ENCODE measurements at places on chromosomes 3 and 15.

- no peak for DNase-seq
These were observed 12.8 kb upstream of the TM4SF1 start for GRCh38 chr3:149390294-149390693.

DNA sequence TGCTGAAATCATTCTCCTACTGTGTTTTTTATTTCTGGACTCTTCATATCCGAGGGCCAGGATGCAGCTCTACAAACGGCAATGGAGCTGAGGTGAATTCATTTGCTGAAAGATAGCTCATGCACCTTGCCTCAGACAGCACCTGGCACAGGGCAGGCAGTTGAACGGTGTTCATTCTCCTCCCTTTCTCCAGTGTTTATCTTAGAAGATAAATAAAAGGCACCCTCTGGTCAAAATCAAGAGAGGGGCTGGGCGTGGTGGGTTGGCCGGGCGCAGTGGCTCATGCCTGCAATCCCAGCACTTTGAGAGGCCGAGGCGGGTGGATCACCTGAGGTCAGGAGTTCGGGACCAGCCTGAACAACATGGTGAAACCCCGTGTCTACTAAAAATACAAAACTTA, 79.3 kb upstream of the LMOD3 start:
- no peak for DNase-seq

DNA sequence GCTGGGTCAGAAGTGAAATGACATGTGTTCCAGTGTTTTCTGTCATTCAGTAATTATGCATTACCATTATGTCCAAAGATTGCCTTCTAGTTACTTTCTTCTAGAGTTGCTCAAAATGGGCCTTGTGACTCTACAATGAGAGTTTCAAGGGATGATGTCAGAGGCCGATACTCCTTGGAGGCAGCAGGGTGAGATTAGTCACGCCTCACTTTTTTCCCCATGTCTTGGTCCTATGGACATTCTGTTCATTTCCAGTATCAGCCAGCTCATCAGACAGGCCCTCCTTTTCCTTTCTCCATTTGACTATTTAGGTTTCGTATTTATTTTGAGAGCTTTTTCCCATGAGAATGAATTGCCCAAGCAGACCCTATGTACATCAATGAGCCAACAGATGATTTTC, 17.5 kb downstream of the VGLL3 start:
- DNase-seq, result no peak

DNA sequence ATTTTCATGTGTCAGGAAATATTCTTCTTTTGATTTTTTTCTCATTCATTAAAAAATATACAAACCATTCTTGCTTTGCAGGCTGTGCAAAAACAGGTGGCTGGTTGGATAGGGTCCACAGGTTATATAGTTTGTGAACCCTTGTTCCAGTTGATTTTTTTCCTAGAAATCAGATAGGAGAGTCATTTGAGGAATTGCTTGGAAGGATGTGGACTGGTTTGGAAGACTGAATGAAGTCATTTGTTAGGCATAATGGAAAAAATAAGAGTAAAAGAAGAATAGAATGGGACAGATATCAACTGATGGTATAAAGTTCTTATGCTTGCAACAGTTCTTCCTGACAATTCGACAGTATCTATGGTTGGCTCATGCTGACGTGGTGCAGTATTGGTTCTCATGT, 189.4 kb downstream of the PTPRG start:
- no peak for DNase-seq

DNA sequence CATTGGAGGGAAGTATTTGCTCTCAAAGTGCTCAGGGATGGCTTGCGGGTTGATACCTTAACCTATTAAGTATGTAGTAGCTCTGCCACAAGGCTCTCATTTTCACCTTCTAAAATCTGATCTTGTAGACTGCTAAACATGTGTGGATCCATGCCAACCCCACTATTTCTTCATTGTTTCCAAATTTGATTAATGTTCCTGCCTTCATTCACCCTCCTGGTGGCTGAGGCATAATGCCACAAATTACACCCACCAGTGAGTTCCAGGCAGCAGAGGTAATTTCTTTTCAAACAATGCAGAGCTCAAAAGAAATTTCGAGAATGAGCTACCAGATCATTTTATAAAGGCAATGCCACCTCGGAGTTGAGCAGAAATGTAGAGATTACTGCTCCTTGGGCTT, 71.0 kb downstream of the EDEM1 start:
- no peak for DNase-seq

DNA sequence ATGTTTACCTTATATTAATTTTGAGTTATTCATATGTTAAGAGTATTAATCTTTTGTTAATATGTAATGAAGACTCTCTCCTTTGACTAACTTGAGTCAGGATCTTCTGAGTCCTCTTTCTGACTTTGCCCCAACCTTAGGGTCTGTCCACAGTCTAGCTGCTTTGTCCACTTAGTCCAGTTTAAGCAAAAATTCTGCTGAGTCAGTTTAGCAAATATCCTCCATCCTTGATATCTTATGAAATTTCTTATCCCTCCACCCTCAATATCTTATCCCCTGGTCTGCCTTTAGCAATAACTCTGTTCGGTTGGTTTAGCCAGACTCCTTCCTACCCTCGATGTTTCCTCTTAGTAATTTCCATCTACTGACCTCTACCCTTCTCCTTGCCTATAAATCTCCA, 91.7 kb downstream of the DIPK2A start:
- no peak for DNase-seq

GRCh38 chr3:102332934-102333333, 101.9 kb upstream of the ZPLD1 start:
- DNase-seq, result no peak

DNA sequence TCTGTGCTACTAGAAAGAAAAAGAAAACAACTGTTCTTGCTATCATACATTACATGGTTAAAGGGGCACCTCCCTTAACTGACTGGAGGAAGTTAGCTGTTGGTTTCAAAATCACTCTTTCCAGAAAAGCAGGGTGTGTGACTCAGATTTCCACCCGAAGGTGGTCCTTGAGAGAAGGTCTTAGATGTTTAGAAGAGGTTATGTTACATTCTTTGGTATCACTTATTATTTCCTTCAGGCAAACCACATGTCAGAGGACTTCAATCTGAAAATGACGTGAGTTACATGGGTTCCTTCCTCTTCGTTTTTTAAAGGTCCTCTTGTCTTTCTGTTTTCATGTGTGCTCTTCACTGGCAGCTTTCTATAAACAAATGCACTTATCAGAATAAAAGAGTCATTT, 307.9 kb upstream of the CBLB start:
- no peak for DNase-seq

DNA sequence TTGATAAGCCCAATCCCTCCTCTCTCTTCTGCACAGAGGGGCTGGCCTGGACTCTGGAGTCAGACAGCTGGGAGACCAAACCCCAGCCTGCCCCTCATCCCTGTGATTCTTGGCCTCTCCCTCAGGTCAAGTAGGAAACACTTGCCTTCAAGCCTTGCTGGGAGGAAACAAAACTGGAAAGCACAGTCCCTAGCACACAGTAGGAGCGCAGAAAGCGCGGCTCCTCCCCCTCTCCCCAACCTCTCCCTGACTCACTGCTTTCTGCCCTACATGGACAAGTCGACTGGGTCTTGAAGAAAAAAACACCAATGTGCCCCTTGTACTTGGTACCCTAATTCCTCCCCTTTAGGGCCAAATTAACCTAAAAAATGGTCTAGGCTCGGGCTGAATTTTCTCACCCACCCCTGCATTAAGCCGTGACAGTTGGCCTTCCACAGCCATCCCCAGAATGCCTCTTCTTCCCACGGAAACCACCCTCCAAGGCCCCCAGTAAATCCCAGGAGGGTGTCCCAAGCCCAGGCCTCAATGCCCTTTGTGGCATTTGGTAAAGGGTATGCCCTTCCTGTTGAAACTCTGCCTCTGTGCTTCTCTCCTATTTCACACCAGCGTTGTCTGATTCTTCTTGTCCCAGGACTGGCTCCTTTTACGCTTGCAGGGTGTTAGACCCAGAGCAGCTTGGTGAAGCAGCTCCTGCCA, 11.3 kb upstream of the RAF1 start:
- no peak for DNase-seq

DNA sequence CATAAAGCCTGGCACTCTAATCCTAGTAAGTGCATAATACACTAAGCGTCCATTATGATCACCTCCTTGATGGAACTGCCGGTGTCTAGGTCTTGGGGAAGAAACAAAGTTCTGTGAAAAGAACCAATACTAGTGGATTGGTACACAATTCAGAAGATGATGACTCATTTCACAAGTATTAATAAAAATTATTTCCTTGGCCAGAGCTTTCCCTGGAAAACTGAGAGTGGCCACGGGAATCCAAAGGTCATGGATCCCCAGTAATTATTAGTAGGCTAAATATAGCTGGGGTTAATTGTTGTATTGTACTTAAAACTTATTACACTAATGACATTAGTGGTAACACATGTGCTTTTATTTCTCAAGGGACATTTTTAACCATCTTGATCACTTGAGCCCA, 808.0 kb upstream of the NR2F2 start:
- DNase-seq, result no peak

DNA sequence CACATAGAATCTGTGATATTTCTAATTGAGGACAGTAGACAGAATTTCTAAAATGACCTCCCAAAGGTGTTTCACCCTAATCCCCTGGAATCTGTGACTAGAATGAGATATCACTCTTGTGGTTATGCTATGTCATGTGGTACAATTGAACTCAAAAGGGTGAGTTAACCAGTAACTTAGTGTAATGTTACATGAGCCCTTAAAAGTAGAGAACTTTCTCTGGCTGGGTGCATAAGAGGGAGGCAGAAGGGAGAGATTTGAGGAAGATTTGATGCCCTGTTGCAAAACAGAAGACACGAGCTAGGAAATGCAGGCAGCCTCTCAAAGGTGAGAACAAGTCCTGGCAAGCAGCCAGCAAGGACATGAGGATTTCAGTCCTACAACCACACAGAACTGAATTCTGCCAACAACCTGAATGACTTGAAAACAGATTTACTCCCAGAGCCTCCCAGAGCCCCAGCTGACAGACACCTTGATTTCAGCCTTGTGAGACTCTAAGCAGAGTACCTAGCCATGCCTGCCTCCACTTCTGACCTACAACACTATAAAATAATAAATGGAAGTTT, 160.3 kb downstream of the MTHFS start:
- DNase-seq, result no peak

DNA sequence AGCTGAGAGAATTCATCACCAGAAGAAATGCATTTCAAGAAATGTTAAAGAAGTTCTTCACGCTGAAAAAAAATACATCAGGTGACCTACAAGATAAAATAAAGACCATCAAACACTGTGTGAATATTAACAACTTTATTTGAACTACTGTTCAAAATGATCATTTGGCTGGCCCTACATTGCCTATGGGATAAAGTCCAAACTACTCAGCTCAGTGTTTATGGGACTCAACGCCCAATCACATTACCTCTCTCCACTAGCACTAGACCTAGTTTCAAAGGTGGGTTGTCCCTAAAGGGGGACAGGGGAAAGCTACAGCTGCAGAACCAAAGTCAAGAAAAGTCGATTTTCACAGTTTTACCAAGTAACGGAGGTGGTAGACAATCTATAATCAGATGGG, 62.0 kb downstream of the DLG1 start:
- DNase-seq, result no peak

GRCh38 chr3:140086642-140087041, 151.7 kb downstream of the CLSTN2 start:
- no peak for DNase-seq

DNA sequence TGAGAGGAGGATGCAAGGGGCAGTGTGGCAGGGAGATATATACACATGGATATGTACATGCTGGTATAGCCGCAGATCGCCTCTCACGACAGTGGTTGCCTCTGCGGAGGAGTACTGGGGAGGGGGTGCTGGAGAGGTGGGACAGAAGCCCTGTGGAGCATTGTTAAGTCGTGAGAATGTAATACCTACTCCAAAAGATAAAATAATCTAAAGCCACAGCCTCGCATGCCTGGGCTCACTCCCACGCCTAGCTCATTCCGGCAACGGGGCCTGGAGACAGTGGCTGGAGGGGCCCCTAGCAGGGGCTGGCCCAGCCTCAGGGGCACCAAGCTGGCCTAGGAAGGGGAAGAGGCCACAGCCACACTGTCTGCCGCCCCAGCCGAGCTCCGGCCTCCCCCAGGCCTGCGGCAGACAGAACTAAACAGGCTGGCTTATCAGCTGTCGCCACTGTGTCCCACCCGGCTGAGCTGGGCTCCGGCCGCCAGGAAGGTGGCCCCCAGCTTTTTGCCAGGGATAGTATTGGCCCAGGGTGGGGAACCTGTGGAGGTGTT, 65.1 kb upstream of the LCTL start:
- no peak for DNase-seq

GRCh38 chr15:75307778-75308390, 25.2 kb downstream of the GOLGA6D start:
- peak; percentile 35 for DNase-seq

- DNase-seq, result no peak
These were observed 8.8 kb downstream of the SLC12A8 start for GRCh38 chr3:125203731-125204130.

GRCh38 chr15:96121086-96121920, 209.2 kb upstream of the NR2F2 start:
- no peak for DNase-seq

GRCh38 chr3:124854009-124854408, 33.2 kb downstream of the ITGB5 start:
- no peak for DNase-seq

- no peak for DNase-seq
These were observed 65.2 kb downstream of the MYLK start for GRCh38 chr3:123818921-123819429.

DNA sequence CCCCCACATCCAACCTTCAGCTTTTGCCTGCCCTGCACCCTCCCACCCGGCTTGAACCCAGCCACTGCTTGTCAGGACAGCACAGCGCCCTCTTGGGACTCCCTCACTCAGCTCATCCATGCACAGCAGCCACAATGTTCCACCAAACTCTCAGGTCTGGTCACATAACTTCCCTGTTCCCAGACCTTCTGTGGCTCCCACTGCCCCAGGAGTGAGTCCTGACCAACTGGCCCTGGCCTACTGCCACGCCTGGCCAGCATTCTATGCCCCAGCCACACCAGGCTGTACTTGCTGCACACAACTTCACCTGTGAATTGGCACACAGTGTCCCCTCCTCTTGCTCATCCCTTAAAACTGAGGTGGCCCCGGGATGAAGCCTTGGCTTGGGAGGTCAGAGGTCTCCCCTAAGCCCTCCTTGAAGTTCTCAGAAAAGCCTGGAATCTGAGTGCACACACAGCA, 21.0 kb downstream of the PLXNB1 start:
- peak; percentile 16 for DNase-seq

- no peak for DNase-seq
These were observed 96.2 kb downstream of the IGF1R start for GRCh38 chr15:98744506-98744905.

DNA sequence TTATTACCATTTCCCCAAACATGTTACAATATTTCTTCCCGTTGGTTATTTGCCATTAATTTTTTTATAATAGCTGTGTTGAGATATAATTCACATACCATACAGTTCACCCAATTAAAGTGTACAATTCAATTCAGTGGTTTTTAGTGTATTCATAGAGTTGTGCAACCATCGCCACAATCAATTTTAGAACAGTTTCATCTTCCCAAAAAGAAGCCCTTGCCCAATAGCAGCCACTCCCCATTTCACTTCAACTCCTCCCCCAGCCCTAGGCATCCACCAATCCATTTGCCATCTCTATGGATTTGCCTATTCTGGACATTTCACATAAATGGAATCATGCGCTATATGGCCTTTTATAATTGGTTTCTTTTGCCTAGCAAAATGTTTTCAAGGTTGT, 225.1 kb downstream of the EPHB1 start:
- DNase-seq, result no peak

- no peak for DNase-seq
These were observed 421 bp downstream of the KLHL18 start for GRCh38 chr3:47283193-47283537.
